ENCODE measurements at places on chromosomes 16 and 17.

DNA sequence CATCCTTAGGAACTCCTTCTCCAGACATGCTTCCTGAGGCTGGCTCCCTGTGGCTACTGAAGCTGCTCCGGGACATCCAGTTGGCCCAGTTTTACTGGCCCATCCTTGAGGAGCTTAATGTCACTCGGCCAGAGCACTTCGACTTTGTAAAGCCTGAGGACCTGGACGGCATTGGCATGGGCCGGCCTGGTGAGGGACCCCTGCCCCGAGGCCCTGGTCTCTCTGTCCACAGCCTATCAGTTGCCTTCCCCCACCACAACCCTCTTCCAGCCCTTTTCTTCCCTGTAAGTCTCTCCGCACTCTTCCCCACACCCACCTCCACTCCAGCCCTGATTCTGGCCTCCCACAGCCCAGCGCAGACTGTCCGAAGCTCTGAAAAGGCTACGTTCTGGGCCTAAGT lies 2.0 kb downstream of the TNK1 start:
- DNase-seq: no peak

DNA sequence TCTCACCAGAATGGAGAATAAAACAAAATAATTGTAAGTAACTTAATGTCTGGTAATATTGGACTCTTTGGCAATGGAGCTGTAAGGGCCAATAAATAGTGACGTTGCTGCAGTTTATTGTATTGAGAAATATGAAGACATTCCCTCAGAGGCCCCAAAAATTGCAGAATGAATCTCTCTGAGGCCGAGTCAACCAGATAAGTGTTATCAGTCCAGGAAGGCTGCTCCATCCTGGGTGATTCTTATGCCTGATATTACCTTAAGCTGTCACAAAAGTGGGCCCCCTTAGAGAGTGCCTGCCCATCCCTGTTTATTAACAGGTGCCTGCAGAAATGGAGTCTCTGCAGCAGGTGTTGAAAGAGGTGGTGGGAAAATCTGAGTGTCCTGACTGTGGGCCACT lies 219.2 kb downstream of the HS3ST4 start:
- DNase-seq: no peak

- no peak for DNase-seq
Observed at GRCh38 chr17:40453881-40454612, 10.8 kb downstream of the IGFBP4 start.

DNA sequence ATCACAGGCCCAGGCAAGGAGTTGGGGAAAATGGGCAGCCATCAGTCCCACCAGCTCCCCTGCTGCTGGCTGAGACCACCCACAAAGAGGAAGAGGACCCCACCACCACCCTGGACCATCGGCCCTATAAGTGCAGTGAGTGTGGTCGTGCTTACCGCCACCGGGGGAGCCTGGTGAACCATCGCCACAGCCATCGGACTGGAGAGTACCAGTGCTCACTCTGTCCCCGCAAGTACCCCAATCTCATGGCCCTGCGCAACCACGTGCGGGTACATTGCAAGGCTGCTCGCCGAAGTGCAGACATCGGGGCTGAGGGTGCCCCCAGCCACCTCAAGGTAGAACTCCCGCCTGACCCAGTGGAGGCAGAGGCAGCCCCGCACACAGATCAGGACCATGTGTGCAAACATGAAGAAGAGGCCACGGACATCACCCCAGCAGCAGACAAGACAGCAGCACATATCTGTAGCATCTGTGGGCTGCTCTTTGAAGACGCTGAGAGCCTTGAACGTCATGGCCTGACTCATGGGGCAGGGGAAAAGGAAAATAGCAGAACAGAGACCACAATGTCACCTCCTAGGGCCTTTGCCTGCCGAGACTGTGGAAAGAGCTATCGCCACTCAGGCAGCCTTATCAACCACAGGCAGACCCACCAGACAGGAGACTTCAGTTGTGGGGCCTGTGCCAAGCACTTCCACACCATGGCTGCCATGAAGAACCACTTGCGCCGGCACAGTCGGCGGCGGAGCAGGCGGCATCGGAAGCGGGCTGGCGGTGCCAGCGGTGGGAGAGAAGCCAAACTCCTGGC lies 3.6 kb downstream of the ZNF646 start:
- DNase-seq: no peak

DNA sequence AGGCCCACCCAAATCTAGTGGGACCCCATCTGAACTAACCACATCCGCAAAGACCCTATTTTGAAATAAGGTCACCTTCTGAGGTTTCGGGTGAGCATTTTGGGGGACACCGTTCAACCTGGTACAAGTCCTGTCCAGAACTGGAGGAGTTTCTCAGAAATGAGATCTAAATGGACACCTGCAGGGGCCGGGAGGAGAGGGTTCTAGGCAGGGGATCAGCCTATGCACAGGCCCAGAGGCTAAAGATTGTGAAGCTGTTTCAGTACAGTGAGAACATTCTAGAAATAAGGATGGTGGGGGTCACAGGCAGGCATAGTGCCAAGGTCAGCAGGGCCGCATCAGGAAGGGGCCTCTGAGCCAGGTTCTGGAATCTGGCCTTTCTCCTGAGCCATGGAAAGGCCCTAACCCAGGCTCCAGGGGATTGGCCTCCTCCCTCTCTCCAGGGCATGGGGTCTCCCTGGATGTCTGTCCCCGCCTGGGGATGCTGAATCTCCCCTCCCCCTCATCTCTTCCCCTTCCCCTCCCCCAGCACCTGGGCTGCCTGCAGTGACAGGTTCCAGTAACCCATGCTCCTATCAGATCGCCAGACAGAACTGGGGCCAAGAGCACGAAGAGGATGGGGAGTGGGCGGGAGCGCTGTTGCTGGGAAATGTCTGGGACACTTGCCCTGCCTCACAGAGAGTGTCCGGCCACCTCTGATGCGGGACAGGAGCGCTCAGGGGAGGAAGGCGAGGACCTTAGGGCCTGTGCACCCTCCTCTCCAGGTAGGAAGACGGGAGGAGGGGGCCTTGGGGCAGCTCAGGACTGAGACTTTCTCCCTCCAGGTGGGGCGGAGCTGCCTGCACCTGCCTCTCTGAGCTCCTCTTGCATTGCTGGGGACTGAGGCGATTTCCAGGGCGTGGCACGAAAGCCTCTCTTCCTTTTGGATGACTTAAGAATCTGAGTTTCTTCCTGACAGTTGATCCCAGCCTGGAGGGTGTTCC lies 321.4 kb upstream of the TNRC6C start:
- no peak for DNase-seq

DNA sequence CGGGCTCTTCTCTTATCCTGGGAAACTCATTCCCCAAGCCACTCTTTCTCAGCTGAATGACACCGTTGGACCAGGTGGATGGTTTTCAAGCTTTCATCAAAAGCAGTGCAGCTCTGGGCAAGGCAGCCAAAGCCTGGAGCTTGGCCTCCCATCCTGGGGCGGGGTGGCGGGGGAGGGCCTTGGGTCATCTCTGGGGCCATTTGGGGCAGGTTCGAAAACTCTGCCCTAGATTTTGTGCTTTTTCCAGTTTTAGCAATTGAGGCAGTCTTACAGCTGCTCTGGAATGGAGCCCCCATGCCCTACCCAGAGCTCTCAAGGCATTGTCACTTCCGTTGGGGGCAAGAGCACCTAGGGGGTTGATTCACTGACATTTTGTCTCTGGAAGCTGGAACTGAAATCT lies 9.1 kb downstream of the MPRIP start:
- no peak for DNase-seq
